Amygdala (tissue), 56 donors: ENCODE measurements at places on chromosomes 16 and 17.

DNA sequence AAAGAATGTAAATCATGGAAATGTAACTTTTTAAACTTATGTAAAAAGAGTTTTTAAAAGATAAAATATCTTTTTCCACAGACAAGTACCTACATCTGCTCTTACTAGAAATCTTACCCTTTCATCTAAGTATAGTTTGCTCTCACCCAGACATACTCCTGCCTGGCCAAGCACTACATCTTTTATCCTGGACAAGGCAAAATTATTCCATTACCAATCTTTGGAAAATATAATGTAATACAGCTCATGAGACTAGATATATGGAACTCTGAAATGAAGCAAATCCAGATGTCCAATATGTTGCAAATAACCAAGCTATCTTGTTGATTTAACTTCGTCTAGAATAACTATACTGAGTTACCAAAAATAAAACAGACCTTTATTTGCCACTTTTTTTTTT lies 50.0 kb downstream of the VMP1 start:
- DNase-seq, result no peak

DNA sequence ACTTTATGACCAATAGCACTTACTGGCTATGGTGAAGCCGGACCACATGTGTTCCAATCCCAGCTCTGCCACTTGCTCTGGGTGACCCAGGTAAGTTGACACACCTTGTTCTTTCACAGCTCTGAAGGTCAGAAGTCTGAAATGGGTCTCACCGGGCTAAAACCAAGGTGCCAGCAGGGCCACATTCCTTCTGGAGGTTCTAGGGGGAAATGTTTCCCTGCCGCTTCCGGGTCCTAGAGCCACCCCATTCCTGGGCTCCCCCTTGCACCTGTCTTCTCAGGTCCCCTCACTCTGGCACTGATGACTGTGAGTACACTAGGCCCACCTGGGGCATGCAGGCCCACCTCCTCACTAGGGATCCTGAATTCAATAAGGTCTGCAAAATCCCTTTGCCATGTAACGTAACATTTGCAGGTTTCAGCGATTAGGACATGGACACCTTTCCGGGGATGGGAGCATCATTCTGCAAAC lies 11.4 kb downstream of the USP7 start:
- no peak for DNase-seq

- DNase-seq, result no peak
These were observed 11.4 kb downstream of the TBX21 start for GRCh38 chr17:47744168-47745036.

DNA sequence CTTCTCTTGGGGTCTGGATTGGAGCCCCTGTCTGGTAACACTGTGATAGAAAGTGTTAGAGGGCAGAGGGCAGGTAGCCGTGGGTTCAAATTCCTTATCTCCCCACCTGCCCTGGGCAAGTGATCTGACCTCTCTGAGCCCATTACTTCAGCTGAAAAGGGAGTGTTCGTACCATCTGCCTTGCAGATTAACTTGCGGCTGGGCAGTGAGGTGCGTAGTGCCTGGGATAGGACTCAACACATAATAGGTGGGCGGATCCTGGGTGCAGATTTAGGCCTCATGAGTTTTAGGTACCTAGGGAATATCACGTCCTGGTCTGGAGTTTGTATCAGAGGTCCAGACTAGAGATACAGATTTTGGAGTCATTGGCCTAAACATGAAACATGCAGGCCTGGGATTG lies 329.6 kb downstream of the CPPED1 start:
- DNase-seq, result no peak

DNA sequence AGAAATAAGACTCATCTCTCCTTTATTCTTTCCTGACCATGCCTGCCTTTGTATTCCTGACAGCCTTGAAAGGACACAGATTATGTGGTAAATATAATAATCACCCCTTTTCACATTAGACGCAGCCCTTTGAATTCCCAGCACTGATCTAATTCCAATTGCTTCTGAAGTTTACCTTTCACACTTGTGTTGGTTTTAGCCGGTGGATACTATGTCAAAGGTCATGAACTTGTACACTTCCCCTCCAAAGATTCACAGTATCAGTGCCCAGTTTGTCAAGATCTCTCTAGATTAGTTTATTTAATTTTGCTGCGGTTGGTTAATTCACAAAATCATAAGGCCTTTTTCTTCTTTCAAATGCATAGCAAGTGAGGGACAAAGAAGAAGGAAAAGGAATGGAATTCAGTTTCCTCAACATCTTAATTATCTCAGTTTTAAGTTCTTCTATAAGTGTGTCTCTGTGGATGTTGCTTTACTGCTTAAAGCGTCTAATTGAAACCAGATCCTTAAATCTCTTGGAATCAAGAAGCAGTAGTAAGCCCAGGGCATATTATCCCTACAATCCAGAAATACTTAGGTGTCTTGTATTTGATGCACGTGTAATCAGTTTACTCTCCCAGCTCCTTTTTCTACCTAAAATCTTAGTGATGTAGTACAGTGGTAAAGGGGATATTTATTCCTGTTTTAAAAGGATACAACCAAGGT lies 174.3 kb upstream of the TBX2 start:
- no peak for DNase-seq

DNA sequence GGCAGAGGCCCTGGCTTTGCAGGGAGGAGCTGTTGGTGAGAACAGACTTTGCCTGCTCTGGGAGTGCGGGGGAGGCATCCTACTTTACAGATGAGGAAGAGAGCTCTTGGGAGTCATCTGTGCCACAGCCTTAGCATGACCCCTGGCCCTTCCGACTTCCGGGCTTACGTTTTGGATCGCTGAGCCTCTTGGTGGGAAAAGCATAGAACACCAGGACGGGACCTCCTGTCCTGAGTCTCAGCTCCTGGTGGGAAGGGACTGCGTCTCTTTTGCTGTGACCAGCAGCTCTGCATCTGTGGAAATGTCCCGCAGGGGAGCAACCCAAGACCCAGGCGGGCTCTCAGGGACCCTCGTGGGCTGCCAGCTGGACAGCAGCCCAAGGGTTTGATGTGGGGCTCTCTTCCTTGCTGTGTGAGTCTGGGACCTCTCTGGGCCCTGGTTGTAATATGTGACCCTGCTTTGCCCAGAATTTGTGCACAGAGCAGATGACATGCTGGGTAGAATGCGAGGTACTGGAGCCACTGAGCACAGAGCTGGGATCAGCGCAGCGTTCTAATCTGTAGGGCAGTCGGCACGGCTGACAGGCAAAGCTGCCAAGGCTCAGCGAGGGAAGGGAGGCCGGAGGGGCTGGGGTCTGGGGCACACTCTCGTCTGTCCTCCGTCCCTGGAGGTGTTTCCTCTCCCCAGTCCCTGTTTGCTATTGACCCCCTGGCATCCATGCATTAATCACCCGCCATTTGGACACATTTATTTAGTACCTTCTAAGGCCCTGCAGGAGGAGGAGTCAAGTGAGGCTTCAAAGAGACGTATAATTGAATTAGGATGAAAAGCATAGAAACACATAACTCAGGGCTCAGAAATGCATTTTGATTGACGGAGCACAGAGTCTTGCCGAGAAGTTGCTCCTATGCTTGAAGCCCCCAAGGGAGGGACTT lies 64.0 kb downstream of the NT5M start:
- no peak for DNase-seq

- DNase-seq, result no peak
These were observed 109.6 kb downstream of the CLEC16A start for GRCh38 chr16:11053916-11054460.
